ENCODE measurements at places on chromosomes 2 and 18. TPM values are rescaled to one million over a fixed set of nuclear protein-coding genes. Genes with fewer than 3 reads are reported as not detected.

The IL36A gene
- not detected for polyA plus RNA-seq

The MEP1B gene
- polyA plus RNA-seq, result not detected

The DCDC2C gene
- not detected for polyA plus RNA-seq

The RAB6C gene
- polyA plus RNA-seq, result 0.05 TPM

GRCh38 chr2:98861601-98862000 is 74.4 kb downstream of the CRACDL start:
- no peak for DNase-seq

DNA sequence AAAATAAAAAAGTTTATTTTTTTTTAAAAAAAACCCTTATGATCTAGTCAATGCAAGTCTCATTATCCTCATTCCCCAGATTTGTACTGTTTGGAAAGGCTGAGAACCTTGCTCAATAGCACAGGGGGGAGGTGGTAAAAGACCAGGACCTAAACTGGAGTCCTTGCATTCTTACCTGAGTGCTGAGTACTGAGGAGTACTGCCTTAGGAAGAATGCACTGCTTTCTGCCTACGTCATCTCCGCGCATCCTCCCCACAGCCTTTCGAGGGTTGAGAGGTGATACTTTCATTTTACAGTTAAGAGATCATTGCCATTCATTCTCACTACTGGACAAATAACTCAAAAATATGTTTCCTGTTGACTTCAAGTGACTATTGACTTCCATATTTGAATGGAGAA is 73.8 kb downstream of the MAP3K20 start:
- no peak for DNase-seq

DNA sequence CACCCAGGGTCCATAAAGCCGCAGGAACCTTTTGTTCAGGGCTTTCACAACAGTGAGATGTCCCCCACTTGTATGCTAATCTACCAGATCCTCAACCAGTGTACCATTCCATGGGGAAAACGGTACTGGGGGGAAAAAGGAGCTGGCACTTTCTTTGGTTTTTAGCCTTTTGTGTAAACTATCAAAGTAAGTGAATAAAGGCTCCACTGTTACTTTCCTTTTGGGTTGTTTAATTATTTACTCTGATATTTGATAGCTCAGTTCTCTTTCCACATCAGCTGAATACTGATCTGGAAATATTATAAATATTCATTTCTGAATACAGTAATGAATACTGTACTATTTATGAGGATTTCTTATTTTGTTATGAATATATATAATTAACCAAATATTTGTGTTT is 20.3 kb downstream of the HADHA start:
- DNase-seq, result no peak

GRCh38 chr2:153145470-153145978 is 333.0 kb downstream of the RPRM start:
- no peak for DNase-seq

GRCh38 chr2:241315879-241316631 is at the start of gene SEPTIN2:
Gene SEPTIN2 (plus strand): TSS chr2:241315925. CDS start chr2:241324233, 8,308 bp downstream.
- peak; percentile 73 for DNase-seq

GRCh38 chr2:134310107-134311079 is 56.5 kb downstream of the MGAT5 start:
- DNase-seq, result no peak

DNA sequence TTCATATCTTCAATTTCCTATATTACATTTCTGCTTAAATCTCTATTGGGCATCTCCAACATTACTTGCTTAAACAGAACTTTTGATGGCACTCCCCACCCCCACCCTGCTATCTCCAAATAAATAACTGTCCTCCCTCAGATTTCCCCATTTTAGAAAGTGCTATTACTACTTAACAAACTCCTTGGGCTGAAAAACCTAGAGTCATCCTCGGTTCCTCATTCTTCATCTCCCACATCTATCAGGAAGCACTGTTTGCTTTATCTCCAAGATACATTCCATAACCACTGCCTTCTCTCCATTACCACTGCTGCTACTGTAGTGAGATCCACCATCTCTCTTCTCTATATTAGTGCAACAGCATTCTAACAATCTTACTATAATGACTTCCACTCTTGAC is 150.4 kb upstream of the CYRIA start:
- no peak for DNase-seq

- DNase-seq, result no peak
Observed at GRCh38 chr2:238850091-238850490, 2.2 kb downstream of the TWIST2 start.
